GM23248 (cell line): ENCODE measurements at places on chromosomes 5 and 9.

GRCh38 chr9:70136632-70137031, 93.0 kb downstream of the MAMDC2 start:
- no peak overlapping the region for H3K27ac ChIP-seq
- H3K4me1 ChIP-seq = peaks cover 34% of the 10 kb centered on the region
- peak; percentile 54 for DNase-seq
- H3K27me3 ChIP-seq = no peaks in the 10 kb centered on the region

DNA sequence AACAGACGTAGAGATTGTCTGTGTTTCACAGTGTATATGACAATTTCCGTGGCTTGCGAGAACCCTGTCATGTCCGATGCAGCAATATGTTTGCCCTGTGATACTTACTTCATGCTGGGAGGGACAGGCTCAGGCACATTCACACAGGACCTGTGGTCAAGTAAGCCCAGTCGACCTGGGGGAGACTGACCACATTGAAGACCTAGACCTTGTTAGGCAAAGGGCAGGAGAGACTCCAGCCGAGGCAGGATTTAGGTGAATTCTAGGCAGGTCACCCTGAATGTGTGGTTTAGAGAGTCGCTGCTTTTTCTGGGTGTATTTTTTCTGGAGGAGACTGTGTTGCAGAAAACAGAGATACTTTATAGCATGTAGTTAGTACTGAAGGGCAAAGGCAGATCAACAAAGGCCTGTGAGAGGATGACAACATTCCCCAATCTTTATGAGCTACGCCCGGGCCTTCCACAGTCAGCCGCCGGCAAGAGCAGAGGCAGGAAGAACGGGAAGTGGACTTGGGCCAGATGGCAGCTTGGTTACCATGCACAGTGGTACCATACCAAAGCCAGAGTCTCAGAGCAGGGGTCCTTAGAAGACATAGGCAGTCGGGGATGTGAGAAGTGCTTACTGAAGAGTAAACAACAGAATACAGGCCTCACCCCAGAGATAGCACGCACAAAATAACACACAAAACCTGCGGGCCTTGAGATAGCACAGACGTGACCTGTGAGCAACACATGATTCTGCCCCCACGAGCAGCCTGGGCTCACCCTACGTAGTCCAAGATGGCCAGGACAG, 220.7 kb downstream of the CACNA1B start:
- H3K36me3 ChIP-seq = no peaks in the 10 kb centered on the region
- H3K4me3 ChIP-seq = no peak overlapping the region
- H3K27me3 ChIP-seq = no peaks in the 10 kb centered on the region
- no peak overlapping the region for H3K27ac ChIP-seq

GRCh38 chr9:100099722-100100042, 639 bp downstream of the INVS start:
- peak overlapping the region; percentile 64 for H3K27ac ChIP-seq
- no peak for DNase-seq
- H3K36me3 ChIP-seq = peaks cover 10% of the 10 kb centered on the region; the same call in 1 of the 2 replicates

- H3K4me3 ChIP-seq = no peak overlapping the region
- no peak for DNase-seq
- H3K27ac ChIP-seq = no peak overlapping the region
- H3K36me3 ChIP-seq = no peaks in the 10 kb centered on the region
- H3K27me3 ChIP-seq = no peaks in the 10 kb centered on the region
- H3K4me1 ChIP-seq = no peaks in the 10 kb centered on the region
Measured at GRCh38 chr5:30693326-30693725, 500.2 kb upstream of the CDH6 start.

DNA sequence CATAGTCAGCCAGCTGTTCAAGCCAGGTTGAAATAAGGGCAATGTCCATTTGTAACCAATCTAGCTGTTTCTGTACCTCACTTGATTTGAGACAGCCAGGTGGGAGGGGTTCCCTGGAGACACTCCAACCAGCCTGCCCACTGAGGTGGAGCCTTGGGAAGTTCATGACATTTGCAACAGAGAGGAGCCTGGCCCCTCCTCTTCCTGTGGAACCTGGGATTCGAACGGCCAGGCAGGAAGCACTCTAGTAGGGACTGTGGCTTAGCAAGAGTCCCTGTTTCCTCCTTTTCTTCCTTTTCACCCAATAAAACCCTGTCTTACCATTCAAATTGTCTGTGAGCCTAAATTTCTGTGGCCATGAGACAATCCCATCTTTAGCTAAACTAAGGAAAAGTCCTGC, 312.3 kb upstream of the NMUR2 start:
- no peaks in the 10 kb centered on the region for H3K4me1 ChIP-seq
- no peaks in the 10 kb centered on the region for H3K36me3 ChIP-seq
- no peak overlapping the region for H3K27ac ChIP-seq
- DNase-seq = no peak
- no peaks in the 10 kb centered on the region for H3K27me3 ChIP-seq

GRCh38 chr9:114384836-114385396, 2.9 kb downstream of the AKNA start:
- H3K27me3 ChIP-seq = no peaks in the 10 kb centered on the region
- peak overlapping the region; percentile 87 for H3K27ac ChIP-seq
- H3K4me1 ChIP-seq = peaks cover 34% of the 10 kb centered on the region
- no peak for DNase-seq
- H3K36me3 ChIP-seq = peaks cover 2% of the 10 kb centered on the region; the same call in 1 of the 2 replicates

- H3K27me3 ChIP-seq = peaks cover 6% of the 10 kb centered on the region; the same call in 1 of the 2 replicates
- H3K36me3 ChIP-seq = no peaks in the 10 kb centered on the region
- no peak overlapping the region for H3K4me3 ChIP-seq
Measured at GRCh38 chr5:175866377-175866907, 4.9 kb upstream of the CPLX2 start.

- H3K27me3 ChIP-seq = no peaks in the 10 kb centered on the region
- no peaks in the 10 kb centered on the region for H3K4me1 ChIP-seq
- H3K27ac ChIP-seq = no peak overlapping the region
- no peaks in the 10 kb centered on the region for H3K36me3 ChIP-seq
- H3K4me3 ChIP-seq = no peak overlapping the region
Measured at GRCh38 chr5:160211352-160211751, 18.0 kb upstream of the FABP6 start.

GRCh38 chr5:63726496-63726895, 235.7 kb downstream of the HTR1A start:
- DNase-seq = no peak
- H3K27ac ChIP-seq = no peak overlapping the region
- H3K27me3 ChIP-seq = no peaks in the 10 kb centered on the region
- no peak overlapping the region for H3K4me3 ChIP-seq

DNA sequence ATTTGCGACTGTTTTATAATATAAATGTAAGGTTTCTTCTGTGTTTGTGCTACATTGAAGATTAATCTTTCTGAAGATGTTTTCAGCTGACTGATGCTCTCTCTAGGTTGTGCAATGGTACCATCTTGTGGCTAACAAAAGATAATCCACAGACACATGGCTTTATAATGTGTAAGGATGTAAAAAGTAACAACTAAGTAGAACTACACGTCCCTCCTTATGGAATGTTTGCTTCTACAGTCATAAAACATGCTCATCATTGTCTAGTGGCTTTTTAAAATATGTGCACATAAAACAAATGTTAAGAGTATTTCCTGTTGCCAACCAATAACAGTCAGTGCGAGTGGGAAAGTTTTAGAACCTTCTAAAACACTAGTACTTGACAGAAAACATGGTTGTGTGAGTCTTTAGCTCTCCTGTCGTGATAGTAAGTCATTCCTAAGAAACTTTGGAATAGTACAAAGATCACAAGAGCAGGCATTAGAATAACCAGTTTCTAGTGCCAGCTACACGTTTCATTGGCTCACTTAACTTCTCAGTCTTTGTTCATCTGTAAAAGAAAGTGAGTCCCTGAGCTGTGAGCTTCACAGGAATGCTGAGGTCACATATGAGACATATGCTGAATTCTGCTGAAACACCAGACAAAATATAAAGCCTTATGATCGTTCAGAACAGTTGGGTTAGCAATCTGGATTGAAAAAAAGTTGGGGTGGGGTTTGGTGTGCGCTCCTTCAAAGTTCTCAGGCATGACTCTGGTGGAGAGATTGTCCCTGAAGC, 75.7 kb upstream of the GLIS3 start:
- peak overlapping the region; percentile 45 for H3K4me3 ChIP-seq
- DNase-seq = peak; percentile 89
- H3K27ac ChIP-seq = peak overlapping the region; percentile 79
- no peaks in the 10 kb centered on the region for H3K27me3 ChIP-seq

- no peak overlapping the region for H3K4me3 ChIP-seq
- no peaks in the 10 kb centered on the region for H3K36me3 ChIP-seq
- H3K27me3 ChIP-seq = no peaks in the 10 kb centered on the region
- H3K4me1 ChIP-seq = peaks cover 9% of the 10 kb centered on the region
- DNase-seq = no peak
Measured at GRCh38 chr9:86043999-86044398, 55.4 kb downstream of the GOLM1 start.

GRCh38 chr9:137482094-137482781, 23.1 kb upstream of the NSMF start:
- no peaks in the 10 kb centered on the region for H3K4me1 ChIP-seq
- no peak overlapping the region for H3K27ac ChIP-seq
- no peak overlapping the region for H3K4me3 ChIP-seq
- H3K27me3 ChIP-seq = no peaks in the 10 kb centered on the region

DNA sequence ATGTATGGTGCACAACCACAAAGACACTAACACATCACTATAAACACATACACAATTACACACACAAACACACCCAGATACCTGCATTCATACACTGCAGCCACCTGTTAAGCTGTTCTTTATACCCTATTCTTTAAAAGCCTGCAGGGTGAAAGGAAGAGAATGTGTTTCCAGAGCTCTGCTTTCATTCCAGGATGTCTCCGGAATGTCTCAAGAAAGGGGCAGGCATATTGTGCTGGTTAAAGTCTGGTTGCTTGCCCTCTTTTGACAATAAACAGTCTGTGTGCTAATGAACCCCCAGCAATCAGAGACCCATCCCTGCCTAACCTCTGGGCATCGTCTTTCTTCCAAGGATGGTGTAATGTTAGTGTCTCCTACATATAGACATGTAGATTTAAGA, 181.6 kb downstream of the EPB41L4A start:
- H3K36me3 ChIP-seq = no peaks in the 10 kb centered on the region
- no peak overlapping the region for H3K27ac ChIP-seq
- H3K4me3 ChIP-seq = no peak overlapping the region
- H3K27me3 ChIP-seq = no peaks in the 10 kb centered on the region

DNA sequence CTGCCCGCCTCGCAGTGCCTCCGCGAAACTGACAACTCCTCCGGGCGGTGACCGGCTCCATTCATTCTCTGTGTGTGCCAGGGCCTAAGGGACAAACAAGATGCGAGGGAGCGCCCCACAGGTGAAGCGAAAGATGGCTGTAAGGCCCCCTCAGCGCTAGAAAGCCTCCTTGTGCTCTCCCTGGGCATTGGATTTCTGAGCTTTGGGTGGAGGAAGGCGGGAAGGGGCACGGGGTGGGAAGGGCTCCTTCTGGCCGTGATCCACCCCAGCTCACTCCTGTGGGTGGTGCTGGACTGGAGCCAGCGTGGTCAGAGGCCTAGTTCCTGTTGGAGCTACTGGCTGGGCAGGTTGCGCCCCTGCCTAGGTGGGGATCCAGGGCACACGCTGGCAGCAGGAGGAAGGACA, 943 bp downstream of the GALNT12 start:
- H3K4me1 ChIP-seq = peaks cover 25% of the 10 kb centered on the region
- H3K27me3 ChIP-seq = no peaks in the 10 kb centered on the region
- no peak overlapping the region for H3K27ac ChIP-seq
- peak; percentile 13 for DNase-seq
- peak overlapping the region; percentile 78 for H3K4me3 ChIP-seq
- no peaks in the 10 kb centered on the region for H3K36me3 ChIP-seq

- no peaks in the 10 kb centered on the region for H3K4me1 ChIP-seq
- H3K36me3 ChIP-seq = no peaks in the 10 kb centered on the region
- H3K27me3 ChIP-seq = peaks cover 3% of the 10 kb centered on the region; the same call in 1 of the 2 replicates
Measured at GRCh38 chr5:107253246-107253645, 417.5 kb downstream of the EFNA5 start.

- H3K36me3 ChIP-seq = no peaks in the 10 kb centered on the region
- H3K27me3 ChIP-seq = no peaks in the 10 kb centered on the region
- H3K27ac ChIP-seq = no peak overlapping the region
- no peak for DNase-seq
- peaks cover 2% of the 10 kb centered on the region; the same call in 1 of the 2 replicates for H3K4me1 ChIP-seq
- no peak overlapping the region for H3K4me3 ChIP-seq
Measured at GRCh38 chr9:84403288-84403687, 62.7 kb upstream of the SLC28A3 start.

DNA sequence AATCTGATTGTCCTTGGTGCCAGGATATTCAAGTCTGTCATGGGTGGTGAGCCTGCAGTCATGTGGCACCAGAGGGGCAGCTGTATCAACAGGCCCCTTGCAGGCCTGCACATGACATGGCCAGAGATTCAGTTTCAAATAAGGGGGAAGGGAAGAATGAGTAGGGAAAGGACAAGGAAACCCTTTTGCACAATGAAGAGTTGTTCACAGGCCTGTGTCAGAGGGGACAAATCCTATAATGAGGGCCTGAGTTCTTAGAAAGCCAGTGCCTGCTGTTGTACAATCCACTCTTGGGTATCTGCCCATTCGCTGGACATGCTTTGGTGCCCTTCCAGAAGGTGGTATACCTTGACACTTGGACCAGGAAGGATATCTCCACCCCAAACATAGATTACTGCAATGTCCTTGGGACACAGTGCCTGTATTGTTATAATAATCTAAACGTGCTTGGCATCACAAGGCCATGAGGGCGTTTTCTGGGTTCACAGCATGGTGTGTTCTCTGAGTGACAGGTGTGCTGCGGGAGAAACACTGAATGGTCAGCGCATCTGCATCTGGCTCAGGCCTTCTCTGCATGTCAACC, 1.9 kb upstream of the TMEM171 start:
- no peak overlapping the region for H3K27ac ChIP-seq
- no peaks in the 10 kb centered on the region for H3K36me3 ChIP-seq
- no peaks in the 10 kb centered on the region for H3K27me3 ChIP-seq
- no peak for DNase-seq
- H3K4me1 ChIP-seq = peaks cover 41% of the 10 kb centered on the region

DNA sequence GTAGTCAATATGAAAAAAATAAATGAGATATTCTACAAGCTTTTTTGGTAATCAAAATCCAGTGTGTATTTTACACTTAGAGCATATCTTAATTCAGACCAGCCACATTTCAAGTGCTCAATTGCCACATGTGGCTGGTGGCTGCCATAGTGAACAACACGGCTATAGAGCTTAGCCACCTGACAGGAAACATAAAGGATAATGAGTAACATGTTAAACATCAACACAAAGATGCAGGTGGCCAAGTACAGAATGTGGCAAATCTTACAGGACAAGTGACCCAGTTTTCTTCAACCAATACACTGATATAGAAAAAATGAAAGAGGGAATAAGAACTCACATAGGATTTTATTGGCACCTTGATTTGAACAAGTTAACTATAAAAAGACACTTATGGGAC, 61.4 kb downstream of the KIF24 start:
- no peaks in the 10 kb centered on the region for H3K4me1 ChIP-seq
- no peak overlapping the region for H3K4me3 ChIP-seq
- H3K27me3 ChIP-seq = no peaks in the 10 kb centered on the region
- no peaks in the 10 kb centered on the region for H3K36me3 ChIP-seq
- DNase-seq = no peak
